ENCODE measurements at places on chromosomes 7 and 10.
A peak's percentile ranks its signal among the peaks of the same experiment; 100 is the strongest.

DNA sequence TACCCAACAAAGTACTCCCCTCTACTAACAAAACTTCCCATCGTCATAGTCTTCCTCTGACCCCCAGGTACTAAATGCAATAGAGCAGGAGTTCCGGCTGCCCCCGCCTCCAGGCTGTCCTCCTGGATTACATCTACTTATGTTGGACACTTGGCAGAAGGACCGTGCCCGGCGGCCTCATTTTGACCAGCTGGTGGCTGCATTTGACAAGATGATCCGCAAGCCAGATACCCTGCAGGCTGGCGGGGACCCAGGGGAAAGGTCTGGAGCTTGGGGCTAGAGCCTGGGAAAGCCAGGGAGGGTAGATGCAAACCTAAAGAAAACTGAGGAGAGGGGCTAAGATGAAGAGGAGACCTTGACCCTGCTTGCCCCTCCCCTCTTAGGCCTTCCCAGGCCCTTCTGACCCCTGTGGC lies 15.3 kb downstream of the EPHB6 start:
- no peak for DNase-seq

GRCh38 chr10:128373831-128374230 lies 247.6 kb upstream of the MKI67 start:
- DNase-seq: no peak

- peak; percentile 79 for DNase-seq
Measured at GRCh38 chr7:151245360-151246101, 3.0 kb downstream of the SMARCD3 start.

DNA sequence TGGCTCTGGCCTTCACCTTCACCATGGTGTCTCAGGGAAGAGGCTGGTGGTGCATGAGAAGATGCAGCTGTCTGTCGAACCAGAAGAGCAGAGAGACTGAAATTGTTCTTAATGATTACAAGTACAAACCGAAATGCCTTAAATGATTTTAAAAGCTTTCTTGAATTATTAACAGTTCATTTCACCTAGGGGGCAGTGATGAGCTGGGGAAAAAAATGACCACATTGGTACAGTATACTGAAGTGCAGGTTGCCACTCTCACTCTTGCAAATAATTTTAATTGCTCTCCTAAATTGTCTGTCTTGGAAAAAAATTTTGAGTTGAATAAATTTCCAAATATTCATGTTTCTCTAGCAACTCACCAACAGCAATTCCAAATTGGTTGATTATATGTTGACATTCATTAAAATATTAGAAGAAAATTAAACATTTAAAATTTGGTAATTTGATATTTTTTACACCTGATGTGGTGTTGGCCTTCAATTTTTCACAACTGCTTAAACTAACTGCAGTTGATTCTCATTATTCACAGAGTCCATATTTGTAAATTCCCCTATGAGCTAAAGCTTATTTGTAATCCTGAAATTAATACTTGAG lies 692.6 kb downstream of the ZWINT start:
- DNase-seq: no peak

DNA sequence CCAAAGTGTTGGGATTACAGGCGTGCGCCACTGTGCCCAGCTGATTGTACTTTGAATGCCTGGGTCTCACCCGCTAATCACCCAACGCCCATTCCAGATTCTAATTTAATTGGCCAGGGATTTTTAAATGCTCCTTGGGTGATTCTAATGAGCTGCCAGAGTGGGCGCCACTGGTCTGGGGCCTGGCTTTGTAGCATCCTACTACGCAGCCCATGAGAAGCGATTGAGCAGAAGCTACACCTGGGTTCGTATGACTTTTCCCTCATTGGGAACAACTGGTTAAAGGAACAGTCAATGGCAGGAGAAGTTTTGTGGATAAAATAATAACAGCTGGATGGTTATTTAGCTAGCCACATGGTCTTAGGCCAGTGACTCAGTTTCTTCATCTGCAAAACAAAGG lies 108.0 kb downstream of the SPAG6 start:
- no peak for DNase-seq

- peak; percentile 56 for DNase-seq
Measured at GRCh38 chr7:151381348-151382078, 28.3 kb downstream of the WDR86 start.

GRCh38 chr7:49014870-49015269 lies 90.5 kb downstream of the CDC14C start:
- no peak for DNase-seq

DNA sequence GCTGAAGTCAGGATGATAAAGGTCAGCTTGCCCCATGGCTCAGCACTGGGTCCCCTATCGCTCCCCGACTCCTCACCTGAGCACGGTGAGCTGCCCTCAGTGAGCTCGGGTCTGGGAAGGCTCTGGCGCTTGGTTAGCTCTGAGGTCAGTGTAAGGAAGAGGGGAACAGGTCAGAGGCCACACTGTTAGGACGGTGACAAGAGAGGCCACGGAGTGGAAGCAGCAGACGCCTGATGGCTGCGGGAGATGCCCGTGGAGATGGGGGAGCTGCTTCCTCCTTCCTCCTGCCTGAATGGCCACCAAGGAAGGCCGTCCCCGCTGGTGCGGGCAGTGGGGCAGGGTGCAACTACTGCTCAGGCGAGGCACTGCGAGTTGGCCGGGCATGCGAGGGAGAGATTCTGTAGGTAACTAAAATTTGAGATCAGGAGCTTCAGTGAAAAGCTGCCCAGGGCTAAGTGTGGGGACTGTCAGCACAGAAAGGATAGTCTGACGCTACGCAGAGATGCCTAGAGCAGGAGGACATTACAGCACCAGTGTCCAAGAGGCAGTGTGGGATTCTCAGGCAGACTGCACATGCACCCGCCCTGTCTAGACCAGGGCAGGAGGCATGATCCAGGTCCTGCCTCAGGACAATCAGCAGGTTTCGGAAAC lies 231.3 kb upstream of the GRB10 start:
- no peak for DNase-seq

DNA sequence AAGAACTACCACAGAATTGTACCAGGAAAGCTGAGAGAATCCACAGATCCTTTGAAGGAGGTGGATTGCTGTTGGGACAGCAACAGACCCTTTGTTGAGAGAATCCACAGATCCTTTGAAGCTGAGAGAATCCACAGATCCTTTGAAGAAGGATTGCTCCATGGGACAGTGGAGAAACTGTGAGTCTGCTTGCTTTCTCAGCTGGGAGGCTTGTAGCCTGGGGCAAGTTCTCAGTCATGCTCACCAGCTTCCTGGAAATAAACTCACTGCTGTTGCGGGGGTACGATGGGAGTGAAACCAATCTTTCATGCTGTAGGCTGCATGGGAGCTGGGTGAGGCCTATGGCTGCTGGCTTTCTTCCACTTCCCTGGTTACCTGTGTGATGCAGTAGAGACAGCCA lies 106.3 kb downstream of the C7orf25 start:
- DNase-seq: no peak

DNA sequence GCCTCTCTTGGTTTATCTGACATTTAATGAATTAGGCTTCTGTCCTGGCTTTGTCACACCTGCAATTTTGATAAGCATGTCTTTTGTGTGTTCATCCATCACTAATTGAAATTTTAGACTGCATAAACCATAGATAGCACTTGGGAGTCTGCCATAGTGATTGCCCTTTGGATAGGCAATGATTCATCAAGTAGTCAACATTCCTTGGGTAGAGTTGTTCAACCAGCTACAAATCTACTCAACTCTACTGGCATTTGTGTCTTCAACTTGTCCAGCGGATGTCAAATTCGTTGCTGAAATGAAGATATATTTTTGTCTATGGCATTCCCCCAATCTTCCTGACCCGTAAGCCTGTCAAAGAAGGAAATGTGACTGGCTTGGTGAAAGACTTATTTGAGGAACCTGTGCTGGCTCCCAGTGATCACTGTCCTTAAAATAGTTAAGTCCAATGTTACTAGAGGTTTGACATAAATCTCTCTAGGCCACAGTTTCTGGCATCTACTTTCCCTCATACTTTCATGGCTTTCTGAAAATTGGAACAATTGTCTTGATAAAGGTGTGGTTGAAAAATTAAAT lies 33.7 kb upstream of the CREB5 start:
- no peak for DNase-seq

DNA sequence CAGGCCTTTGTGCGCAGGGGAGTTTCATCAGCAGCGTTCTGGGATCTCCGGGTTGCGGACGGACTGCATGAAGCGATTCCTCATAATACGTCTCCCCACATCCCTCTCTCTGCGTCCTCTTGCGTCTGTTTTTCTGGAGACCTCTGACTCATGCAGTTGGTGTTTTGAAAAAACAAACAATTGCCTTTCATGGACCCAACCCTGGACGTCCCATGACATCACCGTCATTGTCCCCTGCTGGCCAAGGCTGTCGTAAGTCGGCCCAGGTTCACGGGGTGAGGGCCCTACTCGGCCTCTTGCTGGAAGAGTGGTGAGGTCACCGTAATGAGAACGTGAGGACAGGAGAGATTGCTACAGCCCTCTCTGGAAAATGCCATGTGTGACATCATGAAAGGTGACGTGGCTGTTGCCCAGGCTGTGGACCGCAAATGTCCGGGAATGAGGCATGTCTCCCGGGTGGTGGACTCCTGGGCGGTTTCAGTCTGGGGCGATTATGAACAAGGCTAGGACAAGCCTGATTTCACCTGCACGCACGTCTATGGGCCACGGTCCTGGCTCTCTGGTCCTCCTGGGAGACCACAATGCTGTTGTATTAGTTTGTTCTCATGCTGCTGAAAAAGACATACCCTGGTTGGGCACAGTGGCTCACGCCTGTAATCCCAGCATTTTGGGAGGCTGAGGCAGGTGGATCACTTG lies 9.8 kb upstream of the MAFK start:
- no peak for DNase-seq

DNA sequence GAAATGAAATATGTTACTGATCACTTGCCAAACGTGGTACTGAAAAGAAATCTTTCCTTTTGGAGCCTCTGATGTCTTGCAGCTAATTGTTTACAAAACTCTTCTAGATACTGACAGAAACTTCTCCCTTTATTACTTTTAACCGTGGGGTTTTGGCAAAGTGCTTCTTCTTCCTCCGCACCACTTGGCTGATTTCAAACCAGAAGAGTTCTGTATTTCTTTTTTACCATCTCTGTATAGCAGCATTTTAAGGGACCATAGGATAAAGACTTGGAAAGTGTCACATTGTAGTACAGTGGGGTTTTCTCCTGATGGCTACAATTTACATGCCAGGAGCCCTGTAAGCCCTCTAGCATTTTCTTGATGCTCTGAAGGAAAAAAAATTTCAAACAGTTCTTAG lies 21.9 kb upstream of the CREB5 start:
- no peak for DNase-seq
